ENCODE measurements at places on chromosomes 11 and 22.

DNA sequence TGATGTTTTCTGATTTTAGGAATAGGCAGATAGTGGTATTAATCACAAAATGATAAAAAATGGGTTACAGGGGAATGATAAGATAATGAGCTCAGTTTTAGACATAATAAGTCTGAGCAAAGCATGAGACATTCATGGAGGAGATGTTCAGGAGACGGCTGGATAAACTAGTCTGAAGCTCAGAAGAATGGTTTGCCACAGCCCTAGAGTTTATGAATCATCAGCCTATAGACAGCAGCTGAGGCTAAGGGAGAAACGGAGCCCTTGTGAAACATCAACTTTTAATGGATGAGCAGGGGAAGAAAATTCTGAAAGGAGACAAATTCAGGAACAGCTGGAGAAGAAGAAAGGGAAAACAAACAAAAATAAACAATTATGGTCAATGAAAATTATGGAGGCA lies 87.2 kb downstream of the RELT start:
- DNase-seq, result no peak

- DNase-seq, result peak; percentile 73
These were observed 718.8 kb downstream of the CNTN5 start for GRCh38 chr11:99739464-99740089.

- DNase-seq, result peak; percentile 80
These were observed 534 bp downstream of the RBFOX2 start for GRCh38 chr22:36027935-36028645.

- no peak for DNase-seq
These were observed 125.7 kb downstream of the DYNC2H1 start for GRCh38 chr11:103234974-103235373.

GRCh38 chr11:23947883-23948282 lies 549.0 kb upstream of the LUZP2 start:
- DNase-seq, result no peak

- no peak for DNase-seq
These were observed 404.3 kb downstream of the MN1 start for GRCh38 chr22:27397036-27397953.

DNA sequence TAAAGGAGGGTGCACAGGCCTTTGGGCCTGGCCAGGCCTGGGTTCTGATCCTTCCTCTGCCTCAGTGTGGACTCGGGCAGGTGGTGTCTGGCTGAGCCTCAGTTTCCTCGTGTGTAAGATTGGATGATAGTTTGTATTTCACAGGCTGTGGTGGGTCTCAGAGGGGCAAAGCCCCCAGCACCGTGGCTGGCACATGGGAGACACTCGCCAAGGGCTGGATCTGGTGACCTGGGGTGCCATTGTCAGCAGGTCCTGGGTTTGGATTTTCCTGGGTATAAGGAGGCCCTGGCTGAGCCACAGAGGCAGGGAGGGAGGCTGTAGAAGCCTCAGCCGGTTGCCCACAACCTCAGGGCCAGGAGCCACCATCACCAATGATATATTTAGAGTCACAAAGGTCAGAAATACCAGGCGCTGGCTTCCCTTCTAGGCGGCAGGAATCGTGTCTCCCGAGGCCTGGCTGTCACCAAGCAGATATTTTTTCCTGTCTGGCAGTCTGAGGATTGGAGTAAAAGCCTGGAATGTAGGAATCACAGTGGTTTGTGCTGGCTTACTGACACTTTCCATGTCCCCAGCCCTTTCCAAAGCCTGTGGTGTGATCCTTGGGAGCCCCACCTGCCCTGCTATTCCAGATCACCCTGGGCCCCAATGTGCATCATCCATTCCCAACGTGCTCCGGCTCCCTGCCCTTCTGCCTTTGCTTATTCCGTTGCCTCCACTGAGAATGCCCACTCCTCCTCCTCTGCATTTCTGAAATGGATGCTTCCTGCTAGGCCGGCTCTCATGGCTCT lies 15.6 kb downstream of the KCNC1 start:
- DNase-seq, result no peak

- peak; percentile 93 for DNase-seq
These were observed 54.3 kb upstream of the USP47 start for GRCh38 chr11:11787305-11788062.

GRCh38 chr22:29901354-29901753 lies 18.4 kb downstream of the MTMR3 start:
- no peak for DNase-seq

- DNase-seq, result peak; percentile 43
These were observed 7.0 kb upstream of the L3MBTL2 start for GRCh38 chr22:41198027-41198580.

DNA sequence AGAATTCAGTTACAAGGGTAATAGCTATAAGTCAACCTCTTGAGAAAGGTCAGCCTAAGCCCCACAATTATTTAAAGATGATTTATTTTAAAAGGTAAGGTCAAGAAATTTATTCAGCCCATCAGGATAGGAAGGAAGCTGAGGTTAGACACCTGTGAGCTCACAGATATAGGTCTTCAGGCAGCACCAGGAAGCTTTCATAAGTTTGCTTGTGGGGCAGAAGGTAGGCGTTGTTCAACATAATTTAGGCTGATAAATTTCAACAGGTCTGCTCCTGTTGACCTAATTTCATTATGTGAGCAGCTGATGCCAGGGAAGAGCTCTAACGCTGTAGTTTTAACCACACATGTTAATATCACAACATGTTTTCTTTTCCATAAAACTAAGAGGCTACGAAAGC lies 118.1 kb upstream of the APOA1 start:
- no peak for DNase-seq

DNA sequence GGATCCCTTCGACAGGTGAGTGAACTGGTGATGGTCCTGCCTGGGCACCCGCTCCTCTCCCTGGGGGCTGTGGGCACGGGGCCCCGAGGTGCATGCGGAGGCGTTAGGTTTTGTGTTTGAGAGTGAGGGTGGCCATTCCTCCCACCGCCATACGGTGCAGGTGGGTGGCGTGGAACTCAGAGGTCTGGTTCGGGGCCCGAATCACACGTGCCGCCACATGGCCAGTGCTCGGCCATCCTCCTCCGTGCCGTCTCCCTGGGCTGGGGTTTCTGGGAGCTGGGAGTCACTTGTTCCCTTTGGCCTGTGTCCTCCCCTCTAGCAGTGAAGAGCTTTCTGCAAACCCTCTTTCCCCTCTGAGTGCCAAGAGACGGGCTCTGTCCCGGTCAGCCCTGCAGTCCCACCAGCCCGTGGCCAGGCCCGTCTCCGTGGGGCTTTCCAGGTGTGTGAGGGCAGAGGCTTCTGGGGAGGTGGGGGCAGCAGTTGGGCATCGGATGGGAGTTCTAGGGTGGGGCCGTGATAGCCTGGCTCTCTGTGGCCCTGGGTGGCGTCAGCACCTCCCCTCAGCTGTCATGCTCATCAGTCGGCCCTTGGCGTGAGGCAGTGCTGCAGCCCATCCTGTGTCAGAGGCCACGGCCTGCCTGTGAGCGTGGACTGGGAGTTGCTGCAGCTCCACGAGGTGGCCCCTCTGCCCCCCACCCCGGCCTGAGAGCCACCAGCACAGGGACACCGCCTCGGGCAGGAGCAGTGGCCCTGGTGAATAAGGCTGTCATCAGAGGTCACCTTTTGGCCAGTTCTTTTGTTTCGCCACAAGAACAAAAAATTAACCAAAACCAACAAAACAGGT lies 10.2 kb downstream of the IRF7 start:
- DNase-seq, result no peak

All from brain (organoid and tissue), 16 donors.